ENCODE measurements at places on chromosomes 5 and 9.

- no peak for DNase-seq
Observed at GRCh38 chr5:54537725-54538124, 20.2 kb downstream of the SNX18 start.

GRCh38 chr5:154734370-154735248, 20.6 kb upstream of the LARP1 start:
- no peak for DNase-seq

DNA sequence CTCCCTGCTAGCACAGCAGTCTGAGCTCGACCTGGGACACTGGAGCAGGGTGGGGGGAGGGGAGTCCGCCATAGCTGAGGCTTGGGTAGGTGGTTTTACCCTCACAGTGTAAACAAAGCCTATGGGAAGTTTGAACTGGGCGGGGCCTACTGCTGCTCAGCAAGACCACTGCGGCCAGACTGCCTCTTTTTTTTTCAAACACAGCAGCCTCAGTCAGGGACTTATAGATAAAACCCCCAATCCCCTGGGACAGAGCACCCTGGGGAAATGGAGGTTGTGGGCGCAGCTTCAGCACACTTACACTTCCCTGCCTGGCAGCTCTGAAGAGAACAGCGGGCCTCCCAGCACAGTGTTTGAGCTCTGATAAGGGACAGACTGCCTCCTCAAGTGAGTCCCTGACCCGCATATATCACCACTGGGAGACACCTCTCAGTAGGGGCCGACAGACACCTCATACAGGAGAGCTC, 151.1 kb upstream of the APC start:
- no peak for DNase-seq

GRCh38 chr9:76526026-76526425, 67.0 kb downstream of the GCNT1 start:
- DNase-seq: no peak
